Epithelial cell of proximal tubule (primary cell): ENCODE measurements at places on chromosomes 13 and 19.
A peak's percentile ranks its signal among the peaks of the same experiment; 100 is the strongest.

DNA sequence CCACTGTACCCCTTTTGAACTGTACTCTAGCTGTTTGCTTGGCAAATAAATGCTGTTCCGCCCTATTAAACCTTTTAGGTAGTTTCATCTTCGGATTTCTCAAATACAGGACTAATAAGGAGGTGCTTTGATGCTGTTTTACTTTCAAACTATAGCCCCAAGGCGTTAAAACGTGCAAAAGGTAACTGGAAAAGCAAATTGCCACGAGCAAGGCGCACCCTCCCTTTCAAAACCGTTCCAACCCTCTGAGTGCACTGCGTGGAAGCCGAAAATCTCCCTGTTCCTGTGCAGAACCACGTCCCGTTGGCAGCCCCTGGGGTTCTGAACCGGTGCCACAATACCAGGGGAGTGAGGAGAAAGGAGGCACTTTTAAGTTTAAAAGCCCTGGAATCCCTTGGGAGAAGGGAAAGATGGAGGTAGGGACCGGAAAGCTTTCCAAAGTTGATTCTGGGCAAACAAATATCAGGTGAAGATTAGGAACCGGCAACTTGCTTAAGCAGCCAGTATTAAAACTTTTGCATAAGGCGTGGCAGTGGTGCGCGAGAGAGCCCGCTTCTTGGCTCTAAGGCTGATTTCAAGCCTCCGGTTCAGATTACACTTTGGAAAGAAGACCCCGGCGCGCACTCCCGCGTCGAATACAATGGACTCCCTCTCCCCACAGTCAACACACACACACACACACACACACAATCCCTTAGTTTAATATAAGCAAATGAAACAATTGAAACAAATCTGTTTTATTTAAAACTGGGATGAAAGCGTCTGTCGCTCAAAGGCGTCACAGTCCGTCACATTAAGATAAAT is 9.5 kb downstream of the POU4F1 start:
- no peak for DNase-seq

DNA sequence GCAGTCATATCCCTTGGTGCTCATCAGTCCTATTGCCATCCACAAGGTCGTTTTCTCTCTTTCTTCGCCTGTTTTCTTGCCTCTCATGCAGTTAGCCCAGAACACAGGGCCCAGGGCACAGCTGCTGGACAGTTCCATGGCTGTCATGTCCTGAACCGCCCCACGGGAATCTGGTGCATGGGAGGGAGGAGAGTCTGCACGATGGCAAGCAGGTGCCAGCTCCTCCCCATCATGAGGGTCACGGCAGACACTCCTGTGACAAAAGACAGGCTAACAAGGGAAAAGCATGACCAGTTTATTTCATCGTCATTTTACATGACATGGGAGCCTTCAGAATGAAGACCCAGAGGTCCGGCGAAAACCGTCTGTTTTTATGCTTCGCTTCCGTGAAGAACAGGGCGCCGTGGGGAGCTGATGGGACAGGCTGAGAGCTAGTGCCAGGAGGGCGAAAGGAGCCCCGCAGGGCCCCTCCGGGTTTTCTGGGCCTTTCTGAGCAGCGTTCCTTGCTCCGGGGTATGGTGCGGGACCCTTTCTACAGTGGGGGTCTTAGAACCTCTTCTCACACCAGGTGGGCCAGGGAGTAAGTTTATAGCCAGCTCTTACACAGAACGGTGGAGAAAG is 135.7 kb downstream of the STK24 start:
- no peak for DNase-seq

GRCh38 chr19:989381-990081 is 5.4 kb downstream of the WDR18 start:
- no peak for DNase-seq

DNA sequence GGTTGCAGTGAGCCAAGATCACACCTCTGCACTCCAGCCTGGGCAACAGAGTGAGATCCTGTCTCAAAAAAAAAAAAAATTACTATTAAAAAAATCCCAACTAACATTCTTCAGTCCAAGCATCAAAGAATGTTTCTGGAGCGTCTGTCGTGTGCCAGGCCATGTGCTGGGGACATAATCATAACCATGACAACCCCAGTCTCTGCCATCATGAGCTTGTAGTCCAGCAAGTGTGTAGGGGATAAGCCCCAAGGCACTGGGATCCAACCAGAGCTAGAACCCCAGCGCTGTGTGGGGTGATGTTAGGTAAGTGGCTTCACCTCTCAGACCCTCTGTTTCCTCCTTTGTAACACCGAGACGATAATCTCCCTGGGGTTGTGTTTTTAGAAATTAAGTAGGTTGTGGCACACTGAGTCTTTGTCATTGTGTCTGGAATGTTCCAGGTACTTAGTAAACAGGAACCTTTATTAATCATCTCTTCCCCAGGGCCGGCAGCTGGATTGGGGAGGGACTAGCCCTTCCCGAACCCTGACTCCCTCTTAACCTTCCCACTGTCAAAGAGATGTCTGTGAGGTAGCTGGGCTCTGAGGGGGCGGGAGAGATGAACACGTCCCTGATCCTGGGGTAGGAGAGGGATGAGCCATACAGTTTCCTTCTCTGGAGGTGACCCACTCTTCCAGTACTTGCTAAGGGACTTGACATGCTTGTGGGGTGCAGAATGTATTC is 5.2 kb downstream of the ITPKC start:
- DNase-seq: no peak

GRCh38 chr13:43285933-43286597 is 262.7 kb downstream of the DNAJC15 start:
- DNase-seq: no peak

GRCh38 chr13:51113969-51114368 is 2.9 kb upstream of the C13orf42 start:
- no peak for DNase-seq

- no peak for DNase-seq
Observed at GRCh38 chr19:31534786-31535657, 185.8 kb upstream of the TSHZ3 start.

- no peak for DNase-seq
Observed at GRCh38 chr13:60120617-60121336, 43.0 kb downstream of the DIAPH3 start.

- DNase-seq: peak; percentile 16
Observed at GRCh38 chr19:46713781-46714443, 3.0 kb downstream of the PRKD2 start.

DNA sequence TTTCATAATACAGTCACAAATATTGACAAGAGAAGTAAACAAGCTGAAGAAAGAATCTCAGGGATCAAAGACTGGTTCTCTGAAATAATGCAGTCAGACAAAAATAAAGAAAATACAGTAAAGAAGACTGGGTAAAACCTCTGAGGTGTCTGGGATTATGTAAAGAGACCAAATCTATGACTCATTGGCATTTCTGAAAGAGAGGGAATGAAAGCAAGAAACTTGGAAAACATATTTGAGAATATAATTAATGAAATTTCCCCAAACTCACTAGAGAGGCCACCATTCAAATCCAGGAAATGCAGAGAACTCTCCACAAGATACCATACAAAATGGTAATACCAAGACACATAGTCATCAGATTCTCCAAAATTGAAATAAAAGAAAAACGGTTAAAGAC is 53.0 kb upstream of the GPC6 start:
- DNase-seq: no peak

- no peak for DNase-seq
Observed at GRCh38 chr13:106917024-106917571, 349.2 kb upstream of the ARGLU1 start.

DNA sequence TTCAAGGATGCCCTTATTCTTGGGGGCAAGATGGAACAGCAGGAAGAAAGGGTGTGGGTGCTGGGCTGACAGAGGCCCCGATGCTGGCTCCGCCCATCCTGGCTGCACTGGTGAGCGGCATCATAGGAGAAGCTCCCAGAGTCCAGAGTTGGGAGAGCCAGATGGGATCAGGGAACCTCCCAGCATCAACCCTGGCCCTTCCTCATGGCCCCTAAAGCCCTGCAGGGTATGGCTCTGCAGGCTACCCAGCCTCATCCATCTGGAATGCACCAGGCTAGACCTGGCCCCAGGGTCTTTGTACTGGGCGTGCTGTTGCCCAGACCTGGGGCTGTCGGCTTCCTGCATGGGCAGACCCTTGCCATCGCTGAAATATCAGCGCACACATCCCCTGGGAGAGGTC is 7.9 kb upstream of the ELL start:
- DNase-seq: no peak

GRCh38 chr19:14218620-14219330 is 12.8 kb upstream of the ADGRL1 start:
- DNase-seq: no peak

DNA sequence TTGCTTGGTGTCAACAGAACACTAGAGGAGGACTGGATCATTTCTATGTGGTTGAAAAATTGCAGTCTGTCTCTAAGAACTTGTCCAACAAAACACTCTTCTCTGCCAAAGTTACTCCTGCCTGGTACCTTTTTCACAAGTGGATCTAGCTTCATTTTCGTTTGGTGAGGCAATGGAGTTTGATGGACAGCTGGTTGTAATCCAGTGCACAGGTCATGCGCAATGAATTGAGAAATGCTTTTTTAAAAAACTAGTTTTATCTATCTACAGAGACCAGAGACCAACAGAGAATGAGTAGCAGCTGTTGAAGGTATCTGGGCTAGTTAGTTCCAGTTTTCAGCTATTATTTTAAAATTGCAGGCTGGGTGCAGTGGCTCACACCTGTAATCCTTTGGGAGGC is 12.0 kb upstream of the KBTBD6 start:
- DNase-seq: no peak

DNA sequence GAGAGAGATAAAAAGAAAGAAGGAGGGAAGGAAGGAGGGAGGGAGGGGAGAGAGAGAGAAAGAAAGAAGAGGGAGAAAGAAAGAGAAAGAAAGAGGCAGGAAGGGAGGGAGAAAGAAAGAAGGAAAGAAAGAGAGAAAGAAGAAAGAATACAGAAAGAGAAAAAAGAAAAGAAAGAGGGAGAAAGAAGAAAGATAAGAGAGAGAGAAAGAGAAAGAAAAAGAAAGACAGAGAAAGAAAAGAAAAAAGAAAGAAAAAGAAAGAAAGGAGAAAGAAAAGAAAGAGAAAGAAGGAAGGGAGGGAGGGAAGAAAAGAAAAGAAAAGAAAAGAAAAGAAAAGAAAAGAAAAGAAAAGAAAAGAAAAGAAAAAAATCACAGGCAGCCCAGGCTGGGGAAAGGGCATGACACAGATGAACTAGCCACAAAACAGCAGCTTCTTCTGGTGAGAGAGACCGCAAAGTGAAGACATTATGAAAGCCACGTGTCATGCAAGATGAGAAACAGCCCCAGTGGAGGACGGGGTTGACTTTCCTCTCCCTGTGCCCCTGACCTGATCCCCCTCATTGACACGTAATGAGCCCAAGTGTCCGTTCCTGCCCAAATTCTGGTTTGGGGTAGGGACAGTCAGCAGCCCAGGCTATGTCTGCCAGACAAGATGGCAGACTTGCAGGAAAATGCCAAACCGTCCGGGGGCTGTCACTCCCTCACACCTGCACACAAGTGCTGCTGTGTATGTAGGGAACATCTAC is 102.1 kb downstream of the INSR start:
- DNase-seq: no peak

GRCh38 chr19:5131506-5132205 is 162.7 kb downstream of the KDM4B start:
- no peak for DNase-seq

DNA sequence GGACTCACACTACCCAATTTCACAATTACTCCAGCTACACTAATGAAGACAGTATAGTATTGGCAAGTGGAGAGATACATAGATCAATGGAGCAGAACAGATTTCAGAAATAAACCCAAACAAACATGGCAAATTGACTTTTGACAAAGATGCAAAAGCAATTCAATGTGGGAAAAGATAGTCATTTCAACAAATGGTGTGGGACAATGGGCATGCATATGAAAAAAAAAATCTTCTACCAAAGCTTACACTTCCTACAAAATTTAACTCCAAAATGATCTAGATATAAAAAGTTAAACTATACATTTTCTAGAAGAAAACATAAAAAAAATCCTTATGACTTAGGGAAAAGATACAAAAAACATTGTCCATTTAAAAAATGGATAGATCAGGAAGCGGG is 2.7 kb upstream of the IGFL4 start:
- no peak for DNase-seq

DNA sequence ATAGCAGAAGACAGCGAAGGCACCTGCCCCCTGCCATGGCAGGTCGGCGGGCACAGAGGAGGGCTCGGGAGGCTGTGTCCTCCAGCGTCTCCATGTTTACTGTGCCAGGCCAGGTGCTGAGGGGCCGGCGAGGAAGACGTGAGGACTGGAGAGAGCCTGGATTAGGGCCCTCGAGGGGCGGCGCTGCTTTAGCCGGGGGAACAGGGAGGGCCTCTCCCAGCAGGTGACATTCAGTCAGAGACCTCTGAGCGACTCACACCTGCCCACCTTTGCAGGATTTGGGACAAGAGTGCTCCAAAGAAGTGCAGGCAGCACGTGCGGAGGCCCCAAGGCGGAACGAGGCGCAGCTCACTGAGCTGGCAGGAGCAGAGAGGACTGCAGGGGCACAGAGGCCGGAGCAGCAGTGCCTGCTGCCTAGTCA is 17.6 kb downstream of the KDM4B start:
- DNase-seq: no peak

DNA sequence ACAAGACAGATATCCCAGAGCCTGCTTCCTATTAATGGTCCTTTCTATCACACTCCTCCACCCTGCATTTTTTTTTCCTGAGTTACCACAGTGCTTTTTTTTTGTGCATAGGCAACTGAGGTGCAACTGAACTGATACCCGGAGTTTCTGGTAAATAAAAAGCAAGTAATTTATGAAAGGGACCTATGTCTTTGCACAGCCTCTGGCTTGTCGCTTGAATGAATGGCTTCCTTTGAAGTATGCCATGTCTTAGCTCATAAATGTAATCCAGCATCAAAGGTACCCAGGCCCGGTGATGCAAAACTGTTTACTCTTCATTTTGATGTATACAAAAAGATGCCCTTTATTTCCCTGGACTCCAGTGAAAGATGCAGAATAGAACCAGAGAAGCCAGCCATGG is 31.8 kb downstream of the GSX1 start:
- DNase-seq: no peak

DNA sequence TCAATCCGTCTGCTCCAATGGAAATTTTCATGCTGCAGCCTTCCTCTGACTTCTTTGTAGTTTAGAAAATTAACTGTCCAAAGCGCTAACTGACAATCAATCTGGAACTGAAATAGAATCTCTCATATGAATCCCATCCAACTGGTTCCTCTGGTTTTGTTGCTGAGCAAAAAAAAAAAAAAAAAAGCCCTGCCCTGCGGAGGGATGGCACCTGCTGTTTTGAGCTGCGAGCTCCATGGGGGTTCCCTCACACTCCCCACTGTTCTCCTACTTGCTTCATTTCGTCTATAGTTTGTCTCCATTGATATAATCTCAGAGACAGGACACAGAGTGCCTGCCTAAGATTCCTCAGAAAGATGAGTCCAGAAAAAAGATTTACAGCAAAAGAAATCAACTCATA is 33.4 kb downstream of the FAAP24 start:
- DNase-seq: no peak

GRCh38 chr19:19319732-19320360 is 463 bp downstream of the SUGP1 start:
- no peak for DNase-seq
